T-helper 17 cell (primary cell): ENCODE measurements at places on chromosomes 3 and 15. TPM values are rescaled to one million over a fixed set of nuclear protein-coding genes. Genes with fewer than 3 reads are reported as not detected.
A peak's percentile ranks its signal among the peaks of the same experiment; 100 is the strongest.

The PXYLP1 gene
- total RNA-seq: 6.1 TPM

DNA sequence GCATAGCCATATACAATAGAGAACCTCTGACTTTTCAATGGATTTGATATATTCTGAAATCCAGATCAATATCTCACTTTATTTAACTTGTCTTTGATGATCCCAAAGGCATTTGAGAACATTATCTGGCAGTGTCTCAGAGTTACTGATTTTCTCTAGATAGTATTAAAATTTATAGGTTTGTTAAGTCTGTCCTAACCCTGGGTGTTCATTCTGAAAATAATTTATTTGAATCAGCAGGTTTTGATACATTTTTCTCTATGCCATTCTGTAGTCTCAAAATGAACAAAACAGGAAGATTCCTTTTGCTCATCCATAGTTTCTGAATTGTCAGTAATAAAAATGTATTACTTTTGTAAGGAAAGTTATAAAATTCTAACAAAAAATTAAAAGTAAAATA lies 14.3 kb downstream of the CCR8 start:
- H3K4me1 ChIP-seq: peaks cover 4% of the 10 kb centered on the region
- no peaks in the 10 kb centered on the region for H3K36me3 ChIP-seq
- H3K27me3 ChIP-seq: no peaks in the 10 kb centered on the region
- DNase-seq: no peak

The CD276 gene
- total RNA-seq: not detected

- no peaks in the 10 kb centered on the region for H3K4me1 ChIP-seq
- no peaks in the 10 kb centered on the region for H3K36me3 ChIP-seq
- no peaks in the 10 kb centered on the region for H3K27me3 ChIP-seq
- no peak overlapping the region for H3K4me3 ChIP-seq
- H3K27ac ChIP-seq: no peak overlapping the region
- no peak for DNase-seq
Measured at GRCh38 chr3:70298385-70298784, 14.1 kb downstream of the MDFIC2 start.

The TMIE gene
- total RNA-seq: 1.3 TPM

DNA sequence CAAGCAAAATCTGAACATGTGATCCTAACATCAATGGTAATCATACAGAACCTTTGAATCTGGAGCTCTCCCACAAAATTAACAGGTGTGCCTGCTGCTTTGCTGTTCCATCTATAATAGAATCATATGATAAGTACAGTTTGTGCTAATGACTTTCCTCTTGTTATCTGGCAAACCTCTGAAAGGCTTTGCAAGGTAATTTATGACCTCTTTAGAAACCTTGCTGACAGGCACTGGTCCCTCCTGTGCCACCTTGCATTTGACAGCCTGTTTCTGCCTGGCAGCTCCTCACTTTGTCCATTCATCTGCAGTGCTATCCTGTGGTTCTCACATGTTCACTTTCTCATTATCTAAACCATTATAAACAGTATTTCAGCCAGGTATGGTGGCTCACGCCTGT lies 10.2 kb upstream of the HTR3C start:
- no peaks in the 10 kb centered on the region for H3K36me3 ChIP-seq
- no peak overlapping the region for H3K27ac ChIP-seq
- H3K4me3 ChIP-seq: peak overlapping the region; percentile 15
- DNase-seq: no peak
- peaks cover 20% of the 10 kb centered on the region for H3K27me3 ChIP-seq
